ENCODE measurements at places on chromosomes 2 and 18. TPM values are rescaled to one million over a fixed set of nuclear protein-coding genes. Genes with fewer than 3 reads are reported as not detected.

GRCh38 chr2:119440873-119441272, 9.2 kb downstream of the TMEM37 start:
- DNase-seq: no peak

DNA sequence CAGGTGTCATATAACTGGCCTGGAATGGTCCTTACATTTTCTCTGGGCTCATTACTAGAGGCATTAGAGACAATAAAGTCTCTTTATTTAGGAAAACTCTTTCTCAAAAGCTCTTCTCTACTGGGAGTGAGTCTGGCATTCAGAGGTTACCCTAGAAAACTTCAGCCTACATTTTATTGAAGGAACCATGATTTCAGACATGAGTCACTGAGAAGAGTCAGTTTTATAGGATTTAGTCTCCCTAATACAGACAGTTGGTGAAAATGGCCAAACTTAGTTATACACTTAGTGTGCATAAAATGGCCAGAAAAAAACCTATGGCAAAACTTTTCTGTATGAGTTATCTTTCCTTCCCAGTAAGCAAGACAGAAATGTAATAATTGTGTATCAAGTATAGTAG, 689.4 kb downstream of the ZEB2 start:
- DNase-seq: no peak

GRCh38 chr2:8754106-8754776, 72.4 kb downstream of the ID2 start:
- no peak for DNase-seq

Gene ANKRD53
- total RNA-seq: 0.71 TPM

DNA sequence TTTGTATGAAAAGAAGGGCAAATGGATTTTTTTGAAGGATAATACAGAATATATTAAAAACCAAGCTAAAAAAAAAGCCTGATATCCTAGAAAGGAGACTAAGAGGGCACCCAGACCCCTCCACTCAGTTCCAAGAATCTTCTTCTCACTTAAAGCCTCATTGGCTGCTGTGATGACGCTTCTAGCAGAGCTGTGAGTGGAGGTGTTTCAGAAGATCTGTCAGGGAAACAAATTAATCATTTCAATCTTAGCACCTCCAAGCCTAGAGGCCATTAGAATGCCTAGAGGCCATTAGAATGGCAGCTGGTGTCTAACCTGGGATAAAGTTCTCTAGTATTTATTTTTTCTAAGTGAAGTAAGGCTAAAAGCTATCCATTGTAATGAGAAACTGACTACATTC, 164.2 kb upstream of the TMEM200C start:
- DNase-seq: no peak

Gene ADNP2
- 19.7 TPM for total RNA-seq

Gene EIF2AK2
- total RNA-seq: 39.9 TPM

Gene TTN
- total RNA-seq: 33.3 TPM

DNA sequence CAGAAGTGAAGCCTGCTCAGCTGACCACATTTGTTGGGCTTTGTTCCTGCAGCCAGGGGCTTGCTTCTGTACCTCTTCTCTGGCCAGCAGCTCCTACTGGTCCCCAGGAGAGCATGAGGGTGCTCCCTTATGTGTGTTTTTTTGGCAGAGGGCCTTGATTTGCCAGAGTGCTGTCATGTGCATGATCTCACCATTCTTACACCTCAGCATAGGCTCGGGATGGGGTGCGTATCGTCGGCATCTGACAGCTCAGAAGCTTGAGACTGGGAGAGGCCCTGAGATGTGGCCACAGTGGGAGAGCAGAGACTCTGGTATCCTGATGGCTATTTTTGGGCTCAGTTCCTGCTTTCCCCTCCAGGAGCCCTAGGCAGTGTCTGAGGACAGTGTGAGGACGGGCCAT, 71.2 kb downstream of the CELF4 start:
- DNase-seq: no peak

GRCh38 chr2:239716536-239717318, 308.4 kb downstream of the NDUFA10 start:
- DNase-seq: no peak

DNA sequence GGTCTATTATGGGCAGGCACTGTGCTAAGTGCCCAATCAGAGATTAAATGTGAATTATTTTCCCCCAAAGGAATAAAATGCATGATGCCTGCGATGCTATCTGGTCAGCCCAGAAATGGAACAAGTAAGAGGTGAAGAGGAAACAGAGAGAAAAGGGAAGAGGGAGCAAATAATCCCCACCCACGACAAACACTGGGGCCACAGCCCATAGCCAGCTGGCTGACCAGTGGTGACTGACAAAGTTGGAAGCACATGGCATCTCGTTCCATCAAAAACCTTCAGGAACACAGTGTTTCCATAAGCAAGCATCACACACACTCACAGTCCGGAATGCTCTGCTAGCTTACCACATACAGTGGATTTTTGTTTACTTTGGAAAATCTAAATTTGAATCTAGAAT, 21.1 kb upstream of the COX7A2L start:
- DNase-seq: no peak

Gene COBLL1
- 222 TPM for total RNA-seq

DNA sequence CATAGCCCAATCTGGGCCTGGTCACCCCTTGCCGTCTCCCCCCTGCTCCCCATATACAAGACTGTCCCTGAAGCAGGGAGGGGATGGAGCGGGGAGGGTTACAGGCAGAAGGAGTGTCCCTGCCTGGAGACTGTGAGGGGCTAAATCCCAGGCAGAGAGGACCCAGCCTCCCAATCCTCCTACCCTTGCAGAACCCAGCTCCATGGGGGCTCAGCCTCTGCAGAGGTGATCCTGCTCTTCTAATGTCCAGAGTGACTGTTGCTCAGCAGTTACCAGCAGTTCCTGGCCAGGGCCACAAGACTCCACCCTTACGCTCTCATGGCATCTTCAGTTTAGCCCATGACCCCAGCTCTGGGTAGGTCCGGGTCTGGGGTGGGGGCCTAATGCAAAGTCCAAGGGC, 58.1 kb downstream of the COA5 start:
- no peak for DNase-seq

DNA sequence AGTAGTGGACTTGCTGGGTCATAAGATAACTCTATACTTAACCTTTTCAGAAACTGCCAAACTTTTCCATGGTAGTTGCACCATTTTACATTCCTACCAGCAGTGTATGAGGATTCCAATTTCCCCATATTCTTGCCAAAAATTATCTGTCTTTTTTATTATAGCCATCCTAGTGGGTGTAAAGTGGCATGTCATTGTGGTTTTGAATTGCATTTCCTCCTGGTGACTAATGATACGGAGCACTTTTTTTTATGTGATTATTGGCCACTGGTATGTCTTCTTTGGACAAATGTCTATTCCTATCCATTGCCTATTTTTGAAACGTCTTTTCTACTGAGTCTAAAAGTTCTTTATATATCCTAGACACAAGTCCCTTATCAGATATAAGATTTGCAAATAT, 44.3 kb downstream of the CACNB4 start:
- no peak for DNase-seq

DNA sequence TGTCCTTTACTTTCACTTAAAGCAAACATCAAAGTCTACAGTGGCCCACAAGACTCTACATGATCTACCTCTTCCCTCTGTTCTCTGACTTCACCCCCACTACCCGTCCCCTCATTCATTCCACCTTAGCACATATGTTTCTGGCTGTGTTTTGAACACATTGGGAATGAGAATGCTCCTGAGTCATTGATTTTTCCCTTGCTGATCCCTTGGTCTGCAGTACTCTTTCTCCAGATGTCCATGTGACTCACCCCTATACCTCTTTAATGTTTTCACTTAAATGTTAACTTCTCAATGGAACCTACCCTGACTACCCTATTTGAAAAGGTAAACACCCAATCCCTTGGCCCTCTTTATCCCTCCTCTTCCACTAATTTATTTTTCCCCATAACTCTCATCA, 30.7 kb upstream of the FRZB start:
- DNase-seq: no peak

GRCh38 chr2:88729061-88729745, 37.7 kb downstream of the RPIA start:
- DNase-seq: no peak

DNA sequence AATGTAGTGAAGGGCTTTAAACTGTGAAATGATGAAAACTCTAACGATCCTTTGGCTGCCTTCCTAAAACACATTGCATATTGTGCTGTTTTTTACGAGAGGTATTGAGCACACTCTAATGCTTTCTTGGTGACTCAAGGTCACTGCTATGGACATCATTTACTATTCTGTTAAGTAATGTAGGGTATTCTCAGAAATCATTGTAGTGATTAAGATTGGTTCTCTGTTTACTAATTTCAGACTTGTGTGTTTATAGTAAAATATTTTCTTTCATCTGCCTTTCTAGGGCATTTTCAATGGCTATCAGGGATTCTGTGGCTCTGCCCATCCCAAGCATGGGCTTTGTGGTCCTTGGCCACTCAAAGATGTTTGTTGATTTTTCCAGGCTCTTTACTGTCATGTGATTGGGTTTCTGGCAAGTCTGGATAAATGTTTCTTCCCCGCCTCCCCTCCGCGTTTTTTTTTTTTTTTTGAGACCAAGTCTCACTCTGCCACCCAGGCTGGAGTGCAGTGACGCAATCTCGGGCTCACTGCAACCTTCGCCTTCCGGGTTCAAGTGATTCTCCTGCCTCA, 29.3 kb downstream of the UBE2F start:
- DNase-seq: no peak

GRCh38 chr18:36761186-36761698, 67.6 kb downstream of the TPGS2 start:
- DNase-seq: no peak

GRCh38 chr2:127048969-127049897, 57.7 kb downstream of the BIN1 start:
- peak; percentile 15 for DNase-seq

GRCh38 chr2:234986390-234986789, 34.6 kb downstream of the SH3BP4 start:
- no peak for DNase-seq

Gene CPLX4
- not detected for total RNA-seq

- DNase-seq: no peak
Observed at GRCh38 chr2:216104691-216105090, 4.5 kb upstream of the XRCC5 start.

GRCh38 chr2:109707281-109708147, 86.6 kb upstream of the RGPD5 start:
- DNase-seq: no peak

Gene PARD3B
- not detected for total RNA-seq

DNA sequence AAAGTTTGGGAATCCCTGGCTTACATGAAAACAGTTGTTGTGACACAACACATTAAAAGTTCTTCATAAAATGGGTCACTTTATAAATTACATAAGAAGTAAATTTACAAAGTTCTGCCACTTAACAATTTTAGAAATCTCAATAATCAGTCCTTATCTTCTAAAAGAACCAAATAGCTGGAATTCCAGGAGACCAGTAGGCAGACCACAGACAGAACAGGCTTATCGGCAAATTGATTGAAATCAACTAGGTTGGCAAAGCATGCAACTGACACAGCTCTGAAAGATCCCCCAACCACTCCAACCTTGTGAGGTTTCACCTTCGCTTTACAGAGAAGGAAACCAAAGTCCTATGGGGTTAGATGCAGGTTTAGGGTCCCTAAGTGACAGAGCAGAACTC, 103.0 kb downstream of the DNER start:
- DNase-seq: no peak

Gene REG1B
- not detected for total RNA-seq

DNA sequence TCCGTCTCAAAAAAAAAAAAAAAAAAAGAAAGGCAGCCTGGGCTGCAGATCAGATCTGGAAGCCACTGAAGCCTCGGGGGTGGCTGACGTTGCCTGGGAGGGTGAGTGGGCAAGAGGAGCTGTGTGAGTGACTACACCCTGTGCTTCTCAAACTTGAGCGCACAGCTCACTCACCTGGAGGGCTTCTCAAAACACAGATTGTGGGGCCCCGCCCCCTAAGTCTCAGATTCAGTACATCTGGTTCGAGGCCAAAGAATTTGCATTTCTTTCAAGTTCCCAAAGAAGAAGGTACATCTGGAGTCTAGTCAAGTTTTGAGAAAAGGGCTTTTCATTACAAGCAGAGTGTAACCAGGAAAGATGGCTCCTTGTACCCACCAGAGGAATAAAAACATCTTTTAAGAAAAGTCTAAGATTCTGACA, 97.7 kb upstream of the CAB39 start:
- peak; percentile 46 for DNase-seq

DNA sequence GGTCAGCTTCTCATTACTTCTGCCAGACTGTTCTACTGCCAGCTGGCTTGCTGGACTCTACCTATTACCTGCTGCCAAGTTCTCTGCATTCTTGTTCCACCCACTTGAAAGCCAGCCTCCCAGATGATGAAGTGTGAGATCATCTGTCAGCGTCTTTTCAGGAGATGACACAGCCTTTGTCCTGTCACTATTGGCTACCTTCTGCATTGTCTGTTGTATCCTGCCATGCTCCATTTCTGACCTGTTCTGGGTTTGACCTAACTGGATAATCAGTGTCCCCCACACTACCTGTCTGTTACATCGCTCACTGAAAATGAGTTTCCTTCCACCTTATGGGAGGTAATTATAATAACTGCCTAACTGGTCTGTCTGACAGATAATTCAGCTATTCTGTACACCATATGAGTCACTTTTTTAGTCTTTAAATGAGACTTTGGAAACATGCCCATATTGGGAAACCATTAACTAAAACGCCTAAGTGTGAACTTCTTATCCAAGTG, 520.6 kb downstream of the METTL4 start:
- no peak for DNase-seq

DNA sequence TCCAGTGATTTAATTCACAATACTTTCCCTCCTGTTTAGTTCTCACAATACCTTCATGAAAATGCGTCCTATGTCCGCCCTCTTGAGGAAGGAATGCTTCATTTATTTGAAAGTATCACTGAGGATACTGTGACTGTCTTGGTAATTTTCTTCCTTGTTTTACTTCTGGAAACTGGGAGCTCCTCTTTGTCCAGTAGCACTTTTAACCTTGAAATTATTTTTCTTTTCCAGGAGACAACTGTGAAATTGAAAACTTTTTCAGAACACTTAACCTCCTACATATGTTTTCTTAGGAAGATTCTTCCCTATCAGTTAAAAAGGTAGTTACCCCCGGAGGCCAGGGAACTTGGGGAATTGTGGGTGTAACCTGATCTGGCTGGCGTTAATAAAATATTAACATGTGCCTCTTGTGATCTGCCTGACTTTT, 58.9 kb upstream of the STON1 start:
- no peak for DNase-seq

- DNase-seq: no peak
Observed at GRCh38 chr2:174503161-174503809, 16.5 kb upstream of the GPR155 start.

DNA sequence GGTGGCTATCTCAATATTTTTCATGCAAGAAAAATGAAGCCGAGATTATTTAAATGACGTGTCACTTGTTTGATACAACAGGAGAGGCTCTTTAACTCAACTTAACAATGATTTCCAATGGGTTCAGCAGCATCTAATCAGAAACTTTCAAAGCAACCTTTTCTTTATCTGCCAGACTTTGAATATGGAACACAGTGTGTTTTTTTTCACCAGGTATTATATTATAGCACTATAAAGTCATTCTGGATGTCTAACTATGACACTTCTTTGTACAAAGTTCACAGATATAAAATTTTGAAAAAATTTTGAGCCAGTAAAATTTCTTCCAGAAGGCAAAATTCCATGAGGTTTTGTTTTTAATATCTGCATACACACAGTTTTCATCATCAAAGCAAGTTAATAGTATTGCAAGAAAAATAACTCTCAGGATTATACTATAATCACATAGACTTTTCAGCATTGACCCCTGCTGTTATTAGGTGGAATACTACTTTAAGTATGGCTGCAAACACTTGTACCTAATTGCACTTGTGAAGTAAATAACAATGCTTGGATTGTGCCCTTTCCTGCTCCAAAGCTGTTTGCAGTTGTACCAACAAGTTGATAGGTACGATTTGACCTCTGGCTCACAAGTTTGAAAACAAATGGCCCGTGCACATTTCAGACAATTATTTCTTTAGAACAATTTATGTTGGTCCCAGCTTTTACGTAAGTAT, 44.0 kb upstream of the DSG1 start:
- DNase-seq: no peak

Data from activated B cell treated with CpG ODN at 0.5 μM for 24 hours (primary cell).